ENCODE measurements at places on chromosomes 1 and 21.

DNA sequence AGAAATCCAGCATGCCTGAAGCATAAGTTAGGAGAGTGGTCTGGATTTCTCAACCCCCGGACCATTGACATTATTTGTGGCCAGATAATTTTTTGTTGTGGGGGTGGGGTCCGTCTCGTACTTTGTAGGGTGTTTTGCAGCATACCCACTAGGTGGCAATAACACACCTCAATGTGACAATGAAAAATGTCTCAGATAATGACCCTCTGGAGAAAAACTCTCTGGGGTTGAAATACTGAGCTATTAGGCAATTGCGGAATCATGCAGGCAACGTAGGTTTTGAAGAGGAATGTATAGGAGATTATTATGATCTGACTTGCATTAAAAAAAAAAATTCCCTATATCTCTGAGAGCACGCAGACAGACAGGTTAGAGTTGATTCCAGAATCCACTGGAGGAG, 25.3 kb upstream of the RRP15 start:
- no peak for DNase-seq

- DNase-seq, result no peak
These were observed 68.4 kb downstream of the AK5 start for GRCh38 chr1:77350012-77350770.

DNA sequence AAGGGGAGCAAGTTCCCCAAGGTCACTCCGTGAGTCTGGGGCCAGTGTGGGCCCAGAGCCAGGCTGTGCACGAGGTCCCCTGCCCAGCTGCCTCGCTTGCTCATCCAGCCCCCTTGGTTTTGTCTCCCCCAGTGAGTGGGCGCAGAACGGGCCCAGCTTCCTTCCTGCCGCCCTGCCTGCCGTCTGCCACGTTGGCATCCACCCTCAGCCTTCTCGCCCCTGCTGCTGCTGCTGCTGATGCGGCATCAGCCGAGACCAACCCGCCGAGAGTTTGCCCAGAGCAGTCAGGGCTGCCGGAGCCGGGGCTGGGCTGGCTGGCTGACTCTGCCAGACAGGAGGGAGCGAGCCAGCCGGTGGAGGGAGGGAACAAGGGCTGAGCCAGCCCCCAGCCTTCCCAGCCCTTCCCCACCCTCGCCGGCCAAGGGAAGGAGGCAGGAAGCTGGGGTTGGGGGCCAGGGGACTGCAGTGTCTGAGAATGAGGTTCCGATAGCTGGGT, 31.4 kb upstream of the WASF2 start:
- DNase-seq, result peak; percentile 59

- no peak for DNase-seq
These were observed 37.0 kb downstream of the IL6R start for GRCh38 chr1:154442006-154442740.

DNA sequence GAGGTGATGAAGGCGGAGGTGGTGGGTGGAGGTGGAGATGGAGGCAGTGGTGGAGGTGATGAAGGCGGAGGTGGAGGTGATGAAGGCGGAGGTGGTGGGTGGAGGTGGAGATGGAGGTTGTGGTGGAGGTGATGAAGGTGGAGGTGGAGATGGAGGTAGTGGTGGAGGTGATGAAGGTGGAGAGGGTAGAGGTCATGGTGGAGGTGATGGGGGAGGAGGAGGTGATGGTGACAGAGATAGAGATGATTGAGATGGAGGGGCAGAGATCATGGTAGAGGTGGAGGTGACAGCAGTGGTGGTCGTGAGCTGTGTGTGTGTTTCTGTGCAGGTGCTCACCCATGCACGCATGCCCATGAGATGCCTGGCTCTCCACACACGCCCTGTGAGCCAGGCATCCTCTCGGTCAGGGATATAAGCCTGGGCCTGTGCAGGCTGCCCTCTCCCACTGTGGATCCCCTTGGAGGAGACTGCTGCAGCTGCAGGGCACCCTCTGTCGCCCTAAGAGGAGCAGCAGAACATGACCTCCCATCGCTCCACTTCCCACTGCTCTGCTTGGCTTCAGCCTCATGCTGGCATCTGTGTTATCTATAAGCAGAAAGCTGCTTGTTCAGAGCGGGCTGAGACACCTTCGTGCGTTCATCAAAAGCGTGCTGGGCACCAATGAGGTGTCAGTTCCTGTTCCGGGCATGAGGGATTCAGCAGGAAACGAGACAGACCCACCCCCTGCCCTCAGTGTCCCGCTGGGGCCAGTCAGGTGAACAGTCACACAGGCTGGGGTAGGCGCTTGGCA, 20.5 kb upstream of the NPHP4 start:
- DNase-seq, result no peak

- DNase-seq, result peak; percentile 7
These were observed at the start of gene DLGAP3 for GRCh38 chr1:34929497-34929852. TSS of gene DLGAP3 (minus strand) at chr1:34929650. CDS start at chr1:34905383, 24,267 bp downstream.

DNA sequence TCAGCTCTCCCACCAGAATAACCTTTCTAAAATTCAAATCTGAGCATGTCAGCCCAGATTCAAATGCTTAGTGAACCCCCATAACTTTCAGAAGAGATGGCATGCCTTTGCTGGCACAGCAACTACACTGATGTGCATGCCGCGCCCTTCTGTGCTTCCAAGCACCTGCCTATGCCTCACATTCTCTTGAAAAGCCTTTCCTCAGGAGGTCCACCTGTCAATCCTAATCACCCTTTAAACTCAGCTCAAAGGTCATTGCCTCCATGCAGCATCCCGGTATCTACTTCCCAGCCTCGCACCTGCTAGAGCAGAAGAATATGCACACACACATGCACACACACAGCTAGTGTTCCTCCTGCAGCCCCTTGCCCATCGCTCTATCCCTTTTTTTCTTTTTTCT, 5.2 kb upstream of the S100A2 start:
- no peak for DNase-seq

- DNase-seq, result peak; percentile 66
These were observed 6.2 kb downstream of the S100A7A start for GRCh38 chr1:153422450-153423068.

DNA sequence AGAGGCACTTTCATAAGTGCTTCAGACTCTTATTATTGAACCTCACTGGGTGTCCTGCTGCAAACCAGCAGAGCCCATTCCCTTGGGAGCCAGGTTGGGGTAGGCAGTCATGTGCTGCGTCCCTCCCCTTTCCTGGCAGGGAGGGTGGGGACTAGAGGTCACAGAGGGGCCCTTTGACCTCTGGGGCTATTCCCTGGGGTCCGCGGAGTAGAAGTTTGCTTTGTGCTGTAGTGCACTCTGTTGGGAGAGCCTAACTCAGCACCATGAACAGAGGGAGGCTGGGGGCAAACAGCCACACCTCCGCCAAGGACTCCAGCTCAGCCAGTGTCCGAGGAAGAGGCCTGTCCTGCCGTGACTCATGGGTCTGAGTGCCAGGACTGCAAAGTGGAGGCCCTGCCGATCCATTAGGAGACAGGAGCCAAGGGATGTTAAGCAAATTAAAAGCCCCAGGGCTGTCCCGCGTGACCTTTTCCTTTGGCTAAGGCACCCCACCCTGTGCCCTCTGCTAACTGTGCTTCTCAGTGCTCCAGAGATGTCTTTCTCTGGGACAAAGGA, 3.0 kb upstream of the IGSF21 start:
- no peak for DNase-seq

Data from activated naive CD4-positive, alpha-beta T cell treated with Interleukin-2 at 50 U/mL for 16 hours (primary cell).